Heart left ventricle (tissue), 16 donors: ENCODE measurements at places on chromosomes 16 and 17. TPM values are rescaled to one million over a fixed set of nuclear protein-coding genes. Genes with fewer than 3 reads are reported as not detected.

The HAS3 gene
- polyA plus RNA-seq, result 0.27 TPM

The HNF1B gene
- polyA plus RNA-seq, result not detected

The THOC6 gene
- polyA plus RNA-seq, result 23.0 TPM

The GDPD1 gene
- polyA plus RNA-seq, result 2.5 TPM

The RHOT2 gene
- 143 TPM for polyA plus RNA-seq

The ACSM3 gene
- 3.1 TPM for polyA plus RNA-seq

The MMP28 gene
- polyA plus RNA-seq, result 3.4 TPM

The KRT16 gene
- not detected for polyA plus RNA-seq

The CD300LG gene
- 15.5 TPM for polyA plus RNA-seq

The TLCD2 gene
- polyA plus RNA-seq, result 3.3 TPM

The CPD gene
- 3.6 TPM for polyA plus RNA-seq

The LRRC37A gene
- polyA plus RNA-seq, result 0.37 TPM

The SLC52A1 gene
- polyA plus RNA-seq, result not detected

The KRTAP9-8 gene
- polyA plus RNA-seq, result not detected

The TMEM98 gene
- 23.1 TPM for polyA plus RNA-seq

The KRTAP2-3 gene
- polyA plus RNA-seq, result not detected

The BEAN1 gene
- polyA plus RNA-seq, result 0.30 TPM

The GPR142 gene
- not detected for polyA plus RNA-seq

The OTOP3 gene
- polyA plus RNA-seq, result not detected

The FMNL1 gene
- polyA plus RNA-seq, result 5.4 TPM

The GPR139 gene
- polyA plus RNA-seq, result not detected

The SRL gene
- 218 TPM for polyA plus RNA-seq

The ATP2A3 gene
- 5.1 TPM for polyA plus RNA-seq

The VPS35L gene
- 13.7 TPM for polyA plus RNA-seq

The EVPL gene
- polyA plus RNA-seq, result 0.04 TPM

The KIF2B gene
- polyA plus RNA-seq, result not detected

The TBC1D3D gene
- not detected for polyA plus RNA-seq
